ENCODE measurements at places on chromosomes 7 and 10. TPM values are rescaled to one million over a fixed set of nuclear protein-coding genes. Genes with fewer than 3 reads are reported as not detected.
A peak's percentile ranks its signal among the peaks of the same experiment; 100 is the strongest.

DNA sequence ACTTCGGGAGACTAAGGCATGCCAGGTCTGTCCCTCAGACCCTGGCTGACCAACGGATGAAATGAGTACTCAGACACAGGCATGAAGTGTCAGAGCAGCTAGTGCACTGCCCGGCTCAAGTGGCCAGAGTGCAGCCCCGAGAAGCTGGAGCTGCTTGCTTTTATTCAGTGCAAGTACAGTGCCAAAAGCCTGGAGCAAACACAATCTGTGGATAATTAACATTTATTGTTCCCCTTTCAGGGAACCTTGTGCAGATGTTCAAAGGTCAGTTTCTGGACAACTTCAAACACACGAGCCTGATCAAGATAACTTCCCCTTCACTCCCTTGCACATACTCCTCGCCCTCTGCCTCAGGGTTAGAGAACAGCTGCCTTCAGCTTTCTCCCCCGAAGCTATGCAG lies 7.9 kb upstream of the ATE1 start:
- peak; percentile 49 for DNase-seq

- DNase-seq = no peak
Observed at GRCh38 chr7:43870316-43870715, 999 bp upstream of the MRPS24 start.

- no peak for DNase-seq
Observed at GRCh38 chr10:35668865-35669650, 27.0 kb upstream of the FZD8 start.

- no peak for DNase-seq
Observed at GRCh38 chr10:13612654-13613373, 26.0 kb downstream of the PRPF18 start.

GRCh38 chr10:53022611-53023088 lies 250.1 kb upstream of the MBL2 start:
- DNase-seq = peak; percentile 40

GRCh38 chr10:78531088-78531487 lies 497.4 kb downstream of the RPS24 start:
- no peak for DNase-seq

GRCh38 chr10:5882961-5883360 lies 6.7 kb downstream of the ANKRD16 start:
- DNase-seq = no peak

DNA sequence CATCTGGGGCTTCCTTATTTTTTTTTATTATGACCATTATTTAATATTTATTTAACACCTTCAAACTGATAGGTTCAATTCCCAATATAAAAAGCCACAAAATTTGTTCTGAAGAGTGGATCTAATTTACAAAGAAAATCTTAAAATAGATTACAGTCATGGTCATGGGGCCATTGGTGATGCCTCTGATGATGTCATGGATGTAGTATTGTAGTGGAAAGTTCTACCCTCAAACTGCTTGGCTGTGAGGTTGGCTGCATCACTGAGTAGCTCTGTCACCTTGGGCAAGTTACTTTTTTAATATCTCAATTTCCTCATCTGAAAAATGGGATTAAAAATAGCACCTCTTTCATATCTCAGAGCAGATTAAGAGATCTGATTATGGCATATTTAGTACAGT lies 128.5 kb downstream of the DKK1 start:
- no peak for DNase-seq

The RARRES2 gene
- total RNA-seq = 161 TPM

The LLCFC1 gene
- total RNA-seq = not detected

The STEAP4 gene
- total RNA-seq = 2.1 TPM

The CACNB2 gene
- not detected for total RNA-seq
